ENCODE measurements at places on chromosomes 12 and 14.

DNA sequence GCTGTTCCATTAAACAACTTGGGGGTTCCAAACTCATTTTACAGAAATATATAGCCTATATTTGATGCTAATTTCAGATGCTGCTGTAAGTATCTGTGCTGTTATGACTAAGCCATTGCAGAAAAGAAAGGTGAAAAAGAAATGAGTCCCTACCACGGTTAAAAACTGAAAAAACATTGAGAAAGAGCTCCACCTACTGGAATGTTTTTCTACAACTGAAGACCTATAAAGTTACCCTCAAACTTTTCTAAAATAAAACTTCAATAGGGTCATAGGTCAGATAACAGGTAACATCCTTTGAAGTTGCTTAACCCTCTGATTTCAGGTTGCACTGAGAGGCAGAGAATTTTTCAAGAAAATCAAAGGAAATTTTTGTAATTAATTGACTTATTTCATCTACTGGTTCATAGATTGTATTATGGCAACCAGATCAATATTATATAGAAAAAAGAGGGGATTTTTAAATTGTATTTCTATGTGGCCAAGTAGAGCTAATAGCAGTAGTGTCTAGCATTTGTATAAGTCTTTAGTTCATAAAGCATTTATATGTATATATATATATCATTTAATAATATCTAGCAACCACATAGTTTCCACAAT, 279.9 kb downstream of the RPS29 start:
- DNase-seq = peak; percentile 47

DNA sequence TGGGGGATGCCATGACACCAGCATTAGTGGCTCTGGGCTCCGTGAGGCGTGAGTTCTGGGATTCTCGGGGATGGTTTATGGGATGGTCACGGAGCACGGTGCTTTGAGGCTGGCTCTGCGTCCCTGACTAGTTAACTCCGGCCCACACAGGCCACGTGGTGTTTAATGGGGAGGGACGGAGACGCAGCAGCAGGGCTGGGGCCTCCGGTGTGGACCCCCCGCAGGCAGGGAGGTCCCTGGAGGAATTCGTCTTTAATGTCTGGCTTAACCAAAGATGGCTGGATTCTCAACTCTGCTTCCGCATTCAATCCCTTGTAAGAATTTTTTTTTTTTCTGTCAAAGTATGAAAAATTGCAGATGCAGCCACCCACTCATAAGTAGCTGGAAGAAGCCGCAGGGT, 86.4 kb upstream of the RFLNA start:
- no peak for DNase-seq

DNA sequence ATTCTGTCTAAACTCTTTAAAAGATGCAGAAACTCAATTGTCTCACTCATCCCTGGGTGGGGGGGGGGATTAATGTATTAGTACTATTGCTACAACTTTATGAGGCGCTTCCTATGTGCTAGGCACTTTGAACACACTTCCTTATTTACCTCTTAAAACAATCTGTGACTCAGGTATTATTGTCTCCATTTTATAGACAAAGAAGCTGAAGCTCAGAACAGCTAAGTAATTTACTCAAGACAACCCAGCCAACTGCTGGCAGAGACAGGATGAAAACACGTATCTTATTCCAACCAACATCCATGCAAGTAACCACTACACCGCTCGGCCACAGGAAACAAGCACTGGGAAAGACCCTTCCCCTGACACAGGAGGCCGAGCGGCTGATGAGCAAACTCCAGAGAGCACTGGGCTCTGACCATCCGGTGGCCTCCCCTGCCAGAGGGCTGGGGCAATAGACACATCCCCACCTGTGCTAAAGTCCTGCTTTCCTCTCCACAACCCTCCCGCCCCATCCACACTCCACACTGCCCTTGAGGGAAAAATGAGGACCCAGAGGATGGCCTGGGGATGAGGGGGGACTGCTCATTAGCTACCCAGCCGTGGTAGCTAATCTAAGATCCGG, 244.2 kb downstream of the DPF3 start:
- no peak for DNase-seq

DNA sequence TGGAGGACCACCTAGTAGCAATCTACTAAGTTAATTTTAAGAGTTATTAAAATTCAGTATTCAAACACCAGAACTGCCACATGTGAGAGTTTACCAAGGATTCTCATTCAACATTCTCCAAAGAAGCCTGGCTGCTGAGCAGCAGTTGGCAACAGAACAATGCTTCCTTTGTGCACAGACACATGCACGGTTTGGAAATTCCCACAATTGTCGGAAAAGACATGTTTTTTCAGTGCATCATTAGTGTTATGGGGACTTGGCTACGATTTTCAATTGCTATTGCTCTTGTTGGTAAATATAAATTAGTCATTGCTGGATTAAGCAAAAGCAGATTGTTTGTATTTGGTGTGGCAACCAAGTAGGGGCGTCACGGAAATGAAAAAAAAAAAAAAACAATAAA, 22.2 kb downstream of the ST8SIA1 start:
- DNase-seq = no peak

DNA sequence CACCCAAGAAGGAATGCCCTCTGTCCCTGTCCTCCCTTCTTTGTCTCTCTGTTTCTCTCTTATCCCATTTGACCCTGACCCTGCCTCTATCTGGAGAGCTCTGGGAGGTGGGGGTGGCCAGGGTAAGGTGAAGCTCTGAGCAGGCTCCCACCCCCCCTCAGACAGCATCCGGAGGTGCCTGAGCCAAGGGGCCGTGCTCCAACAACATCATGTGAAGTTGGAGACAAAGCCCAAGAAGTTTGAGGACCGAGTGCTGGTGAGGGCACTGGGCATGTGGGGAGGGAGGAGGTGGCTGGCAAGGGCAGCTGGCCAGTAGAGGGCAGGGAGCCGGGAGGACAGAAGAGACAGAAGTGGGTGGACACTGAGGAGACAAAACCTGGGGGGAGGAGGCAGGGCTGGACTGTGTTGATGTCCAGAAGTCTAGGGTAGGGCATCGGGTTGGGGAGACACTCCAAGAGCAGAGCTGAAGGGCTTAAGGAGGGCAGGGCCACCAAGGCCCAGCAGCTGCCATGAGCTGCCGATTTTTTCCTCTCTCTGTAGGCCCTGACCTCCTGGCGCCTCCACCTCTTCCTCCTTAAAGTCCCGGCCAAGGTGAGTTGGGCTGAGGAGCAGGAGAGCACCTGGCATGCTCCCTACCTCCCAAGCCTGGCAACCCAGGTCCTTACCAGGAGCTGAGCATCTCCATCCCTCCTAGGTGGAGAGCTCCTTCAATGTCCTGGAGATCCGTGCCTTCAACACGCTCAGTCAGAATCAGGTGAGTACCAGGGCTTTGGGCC, 1.9 kb downstream of the CARMIL3 start:
- DNase-seq = no peak

DNA sequence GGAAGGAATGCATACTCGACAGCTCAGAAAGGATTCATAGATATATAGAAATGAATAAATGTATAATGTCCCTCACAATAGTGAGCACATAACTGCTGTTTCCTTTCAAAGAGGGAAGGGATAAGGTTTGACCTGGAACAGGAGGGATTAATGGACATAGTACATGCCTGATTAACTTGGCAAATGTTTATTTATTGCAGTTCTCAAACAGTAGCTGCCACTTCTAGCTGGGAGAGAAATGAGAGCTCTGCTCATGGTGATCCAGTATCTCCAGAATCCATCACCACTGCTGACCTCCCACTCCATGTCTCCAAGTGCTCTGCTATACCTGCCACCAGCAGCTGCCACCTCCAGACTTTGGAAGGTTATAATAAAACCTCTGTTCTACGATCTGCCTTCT, 108.1 kb downstream of the LRIG3 start:
- no peak for DNase-seq

GRCh38 chr14:35861204-35861868, 35.2 kb downstream of the BRMS1L start:
- no peak for DNase-seq

GRCh38 chr12:78430551-78430950, 434.0 kb upstream of the SYT1 start:
- DNase-seq = no peak

DNA sequence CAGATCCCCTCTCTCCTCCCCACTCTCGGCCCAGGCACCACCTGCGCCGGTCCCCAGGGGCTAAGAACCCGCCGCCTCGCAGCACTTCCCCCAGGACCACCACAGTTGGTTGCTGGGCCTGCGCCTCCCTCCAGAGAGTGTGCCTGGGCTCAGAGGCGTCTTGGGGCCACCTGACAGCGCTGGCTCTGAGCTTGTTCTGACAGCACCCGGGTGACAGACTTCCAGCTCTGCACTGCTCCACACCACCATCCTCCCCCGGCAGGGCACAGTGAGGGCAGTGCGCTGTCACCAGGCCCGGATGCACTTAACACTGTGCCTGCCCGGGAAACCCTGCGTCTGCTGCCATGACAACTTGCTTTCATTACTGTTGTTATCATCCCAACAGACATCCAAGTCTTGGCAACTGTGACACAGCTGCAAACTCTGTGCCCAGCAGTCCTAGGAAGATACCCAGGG, 6.6 kb downstream of the BRF1 start:
- DNase-seq = no peak

GRCh38 chr12:26691234-26691970, 141.6 kb downstream of the ITPR2 start:
- DNase-seq = no peak

GRCh38 chr12:32257695-32258496, 141.5 kb upstream of the FGD4 start:
- DNase-seq = no peak

DNA sequence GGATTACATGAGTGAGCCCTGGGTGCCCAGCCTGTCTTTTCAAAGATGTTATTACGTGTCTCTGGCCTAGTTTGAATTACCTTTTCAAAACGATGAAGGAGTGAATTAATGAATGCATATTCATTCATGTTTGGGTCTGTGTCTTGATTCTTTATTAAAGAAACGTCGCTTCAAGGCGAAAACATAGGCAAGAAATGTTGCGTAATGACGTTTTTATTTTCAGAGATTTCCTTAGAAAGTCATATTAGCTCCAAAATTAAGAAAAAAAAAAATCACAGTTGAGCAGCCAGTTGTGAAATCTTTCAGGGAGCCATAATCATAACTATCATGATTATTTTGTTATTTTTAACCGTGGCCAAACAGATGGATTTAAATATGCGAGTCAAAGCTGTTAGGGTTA, 3.5 kb downstream of the PPFIBP1 start:
- DNase-seq = no peak

DNA sequence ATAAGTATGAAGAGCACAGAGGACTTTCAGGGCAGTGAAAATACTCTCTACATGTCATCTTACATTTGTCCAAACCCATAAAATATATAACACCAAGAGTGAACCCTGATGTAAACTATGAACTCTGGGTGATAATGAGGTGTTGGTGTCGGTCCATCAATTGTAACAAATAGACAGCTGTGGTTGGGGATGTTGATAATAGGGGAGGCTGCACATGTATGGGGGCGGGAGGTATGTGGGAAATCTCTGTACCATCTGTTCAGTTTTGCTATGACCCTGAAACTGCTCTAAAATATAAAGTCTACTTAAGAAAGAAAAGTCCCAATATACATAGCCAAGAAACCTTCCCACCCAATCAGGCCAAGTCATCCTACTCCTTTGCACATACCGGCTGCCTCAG, 88.5 kb downstream of the GPR135 start:
- DNase-seq = no peak

DNA sequence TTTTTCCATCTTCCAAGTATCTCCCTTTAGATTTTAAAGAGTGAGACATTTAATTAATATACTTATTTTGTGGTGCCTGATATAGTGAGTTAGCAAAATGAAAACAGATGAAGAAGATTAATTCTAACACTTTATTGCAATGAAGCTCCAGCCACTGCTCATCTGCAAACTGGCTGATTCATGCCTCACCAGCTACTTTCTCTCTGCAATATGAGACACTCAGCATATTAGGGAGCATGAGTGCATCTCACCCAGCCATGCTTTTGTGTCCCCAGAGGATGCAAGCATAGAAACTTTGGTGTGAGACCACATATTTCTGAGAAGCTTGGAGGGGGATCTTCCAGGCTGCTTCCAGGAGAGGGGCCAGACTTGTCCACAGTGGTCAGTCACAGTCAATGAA, 148.6 kb downstream of the BMP4 start:
- DNase-seq = no peak

GRCh38 chr12:124928095-124928911, 13.9 kb upstream of the UBC start:
- no peak for DNase-seq

GRCh38 chr12:124036657-124037109, 63.7 kb downstream of the ZNF664 start:
- DNase-seq = peak; percentile 7

- no peak for DNase-seq
These were observed 55.3 kb downstream of the RPL10L start for GRCh38 chr14:46596236-46596635.

DNA sequence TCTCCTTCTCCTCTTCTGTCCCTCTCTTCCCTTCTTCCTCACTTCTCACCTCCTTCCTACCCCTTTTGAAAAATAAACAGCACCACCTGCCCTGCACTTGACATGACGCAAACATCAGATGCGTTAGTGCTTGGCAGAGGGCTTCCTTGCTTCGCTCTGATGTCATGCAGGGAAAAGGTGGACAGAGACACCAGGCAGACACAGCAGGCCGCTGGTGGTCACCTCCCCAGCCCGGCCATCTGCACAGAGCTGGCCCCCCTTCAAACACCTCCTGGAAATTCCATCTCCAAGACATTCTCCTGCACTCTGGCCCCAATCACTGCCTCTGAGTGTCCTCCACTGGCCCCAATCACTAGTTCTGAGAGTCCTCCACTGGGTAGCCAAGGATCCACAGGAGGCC, 353.6 kb downstream of the MED13L start:
- no peak for DNase-seq

DNA sequence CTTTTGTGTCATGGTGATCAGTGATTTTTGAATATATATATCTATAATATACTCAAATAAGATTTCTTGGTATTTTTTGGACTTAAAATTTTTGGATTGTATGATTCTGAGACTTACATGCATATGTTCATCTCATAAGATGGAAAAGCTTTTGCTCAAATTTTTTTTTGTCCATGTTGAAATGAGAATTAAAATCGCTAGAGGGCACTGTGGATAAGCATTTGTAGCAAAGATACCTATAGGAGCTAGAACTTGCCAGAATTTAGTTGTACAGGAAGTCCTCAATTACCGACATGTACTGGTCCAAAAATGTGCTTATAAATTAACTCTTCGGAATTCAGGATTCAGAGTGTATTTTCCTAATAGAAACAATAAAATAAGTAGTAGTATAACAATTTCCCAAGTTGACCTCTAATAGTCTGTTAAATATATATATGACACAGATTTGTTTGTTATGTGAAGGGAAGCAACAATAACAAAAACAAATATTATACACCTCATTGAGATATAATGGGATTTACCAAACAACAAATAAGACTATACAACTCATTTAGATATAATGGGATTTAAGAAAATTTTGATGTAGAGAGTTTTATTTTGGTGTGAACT, 179.6 kb downstream of the TMEM117 start:
- DNase-seq = peak; percentile 60

- no peak for DNase-seq
These were observed 45.5 kb upstream of the RERGL start for GRCh38 chr12:18135509-18135908.

- no peak for DNase-seq
These were observed 178.2 kb downstream of the PIK3C2G start for GRCh38 chr12:18439541-18439940.
